ENCODE measurements at places on chromosomes 6 and 20.

GRCh38 chr6:163741743-163742363 lies 327.3 kb downstream of the QKI start:
- no peak for DNase-seq

DNA sequence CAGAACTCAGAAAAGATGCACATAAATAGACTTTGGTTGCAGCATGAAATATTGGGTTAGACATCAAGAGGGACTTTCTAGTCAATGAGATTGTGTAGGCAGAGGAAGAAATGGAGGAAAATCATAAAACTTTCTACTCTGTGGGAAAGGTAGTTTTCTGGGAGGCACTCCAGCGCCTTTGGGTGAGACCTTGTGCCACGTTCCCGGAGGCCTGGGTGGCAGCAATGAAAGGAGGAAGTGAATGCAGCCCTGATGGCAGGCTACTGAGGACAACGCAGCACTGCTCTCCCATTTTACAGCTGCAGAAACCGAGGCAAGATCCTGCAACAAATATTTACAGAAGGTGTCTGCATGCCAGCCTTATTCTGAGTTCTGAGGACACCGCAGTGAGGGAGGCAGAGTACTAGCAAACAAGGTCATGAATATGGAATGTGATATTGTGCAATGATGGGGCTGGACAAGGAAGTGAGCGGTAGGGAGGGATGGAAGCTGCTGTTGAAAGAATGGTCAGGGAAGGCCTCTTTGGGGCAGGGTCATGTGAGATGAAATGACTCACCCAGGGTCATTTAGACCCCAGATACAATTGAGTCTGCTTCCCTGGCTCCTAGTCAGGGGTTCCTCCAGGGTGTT lies 159.1 kb downstream of the TFAP2C start:
- DNase-seq = peak; percentile 35

DNA sequence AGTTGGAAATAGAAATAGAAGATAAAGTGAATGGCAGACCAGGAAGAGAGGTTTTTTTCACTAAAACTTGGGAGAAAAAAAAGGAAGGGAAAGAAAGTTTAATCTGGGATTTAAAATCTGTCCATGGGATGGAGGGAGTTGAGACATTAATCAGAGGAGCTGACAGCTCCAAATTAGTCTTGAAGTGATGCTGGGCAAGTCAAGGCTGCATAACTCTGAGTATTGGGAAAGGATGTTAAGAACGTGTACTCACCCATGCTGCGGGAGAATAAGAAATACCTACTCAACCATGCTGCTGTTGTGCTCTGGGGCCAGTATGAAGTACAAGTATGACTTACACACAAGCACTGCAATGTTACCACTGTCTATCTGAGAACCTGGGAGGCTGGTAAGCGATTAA lies 47.5 kb downstream of the SNRNP48 start:
- no peak for DNase-seq

DNA sequence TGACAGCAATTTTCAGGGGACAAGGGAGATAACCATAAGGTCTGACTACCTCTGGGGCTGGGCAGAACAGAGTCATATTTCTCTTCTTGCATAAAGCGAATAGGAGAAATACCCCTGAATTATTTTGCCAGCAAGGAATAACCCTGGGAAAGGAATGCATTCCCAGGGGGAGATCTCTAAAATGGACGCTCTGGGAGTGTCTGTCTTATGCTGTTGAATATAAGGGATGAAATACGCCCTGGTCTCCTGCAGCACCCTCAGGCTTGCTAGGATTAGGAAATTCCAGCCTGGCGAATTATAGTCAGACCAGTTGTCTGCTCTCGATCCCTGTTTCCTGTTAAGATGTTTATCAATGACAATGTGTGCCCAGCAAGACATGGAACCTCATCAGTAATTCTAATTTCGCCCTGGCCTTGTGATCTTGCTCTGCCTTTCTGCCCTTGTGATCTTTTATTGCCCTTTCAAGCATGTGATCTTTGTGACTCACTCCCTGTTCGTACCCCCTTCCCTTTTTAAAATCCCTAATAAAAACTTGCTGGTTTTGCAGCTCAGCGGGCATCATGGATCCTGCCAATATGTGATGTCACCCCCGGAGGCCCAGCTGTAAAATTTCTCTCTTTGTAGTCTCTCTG lies 221.6 kb upstream of the HS3ST5 start:
- no peak for DNase-seq

DNA sequence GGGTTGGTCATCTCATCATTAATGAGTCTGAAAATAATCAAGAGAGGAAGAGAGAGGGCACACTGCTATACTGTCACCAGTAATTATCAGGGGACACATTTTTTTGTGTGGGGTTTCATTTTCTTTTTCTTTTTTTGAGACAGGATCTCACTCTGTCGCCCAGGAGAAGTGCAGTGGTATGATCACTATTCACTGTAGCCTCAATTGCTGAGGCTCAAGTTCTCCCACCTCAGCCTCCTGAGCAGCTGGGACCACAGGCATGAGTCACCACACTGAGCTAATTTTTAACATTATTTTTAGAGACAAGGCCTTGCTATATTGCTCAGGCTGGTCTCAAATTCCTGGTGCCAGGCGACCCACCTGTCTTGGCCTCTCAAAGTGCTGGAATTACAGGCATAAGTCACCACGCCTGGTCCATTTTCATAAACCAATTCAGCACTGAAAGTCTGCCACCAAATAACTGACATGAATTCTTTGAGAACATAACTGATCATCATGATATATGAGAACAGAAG lies 43.3 kb downstream of the EPHA7 start:
- no peak for DNase-seq

- DNase-seq = no peak
These were observed 17.5 kb downstream of the DNMT3B start for GRCh38 chr20:32779500-32780211.

DNA sequence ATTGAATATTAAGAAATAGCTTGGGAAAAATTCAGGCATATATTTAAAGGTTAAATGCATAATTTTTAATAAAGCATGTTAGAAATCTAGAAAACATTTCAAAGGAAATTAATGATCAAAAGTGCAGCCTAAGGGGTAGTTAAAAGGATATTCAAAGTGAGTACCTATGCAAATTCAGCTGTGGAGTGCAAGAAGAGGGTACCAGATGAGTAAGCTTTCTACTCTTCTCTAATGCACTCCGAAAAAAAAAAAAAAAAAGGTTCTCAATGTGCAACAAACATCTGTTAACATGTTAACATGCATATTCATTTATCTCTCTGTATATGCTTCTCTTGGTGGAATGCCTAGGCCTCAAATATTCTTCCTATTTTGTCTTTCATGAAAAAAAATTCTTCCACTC lies 32.0 kb upstream of the KATNA1 start:
- DNase-seq = no peak

- no peak for DNase-seq
These were observed 216.1 kb upstream of the MYLIP start for GRCh38 chr6:15912505-15913400.

DNA sequence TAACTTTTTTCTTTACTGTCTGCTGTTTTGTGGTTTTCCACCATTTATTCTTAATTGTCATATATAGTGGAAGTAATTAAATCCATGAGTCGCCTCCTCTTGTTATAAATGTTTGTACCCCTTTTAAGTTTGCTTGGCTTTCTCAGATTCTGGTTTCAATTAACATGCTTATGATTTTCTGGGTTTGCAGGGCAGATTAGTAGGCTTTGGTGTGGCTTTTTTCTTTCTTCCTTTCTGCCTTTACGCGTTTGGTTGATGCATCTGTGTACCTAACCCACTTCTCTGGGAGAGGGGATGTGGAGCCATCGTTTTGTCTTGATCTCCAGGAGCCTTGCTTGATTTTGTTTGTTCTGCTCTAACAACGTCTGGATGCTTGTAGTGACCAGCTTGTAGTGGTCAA lies 100.4 kb downstream of the JARID2 start:
- DNase-seq = no peak

GRCh38 chr6:19501737-19502245 lies 335.4 kb upstream of the ID4 start:
- DNase-seq = no peak

- no peak for DNase-seq
These were observed 25.6 kb upstream of the GABRR1 start for GRCh38 chr6:89242574-89243330.

- DNase-seq = peak; percentile 36
These were observed 24.5 kb downstream of the ILRUN start for GRCh38 chr6:34671801-34672656.

GRCh38 chr6:38482466-38482865 lies 157.3 kb downstream of the BTBD9 start:
- no peak for DNase-seq

DNA sequence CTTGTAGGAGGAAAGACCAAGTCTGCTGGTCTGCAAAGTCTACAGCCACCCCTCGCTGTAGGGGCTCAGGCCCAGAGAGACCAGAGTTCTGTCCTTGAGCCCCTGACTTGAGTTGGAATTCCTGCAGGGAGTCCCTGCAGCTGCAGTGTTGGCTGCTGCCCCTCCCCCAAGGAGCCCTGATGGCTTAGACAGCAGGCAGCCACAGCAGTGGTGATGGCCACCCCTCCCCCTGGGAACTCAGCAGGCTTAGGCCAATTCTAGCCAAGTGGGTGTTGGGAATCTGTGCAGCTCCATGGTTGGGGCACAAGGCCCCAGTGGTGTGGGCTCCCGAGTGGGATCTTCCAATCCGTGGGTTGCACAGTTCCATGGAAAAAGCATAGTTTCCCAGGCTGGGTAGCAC lies 345.4 kb downstream of the CD109 start:
- no peak for DNase-seq

- no peak for DNase-seq
These were observed 75.4 kb downstream of the ZNF133 start for GRCh38 chr20:18363708-18364107.

DNA sequence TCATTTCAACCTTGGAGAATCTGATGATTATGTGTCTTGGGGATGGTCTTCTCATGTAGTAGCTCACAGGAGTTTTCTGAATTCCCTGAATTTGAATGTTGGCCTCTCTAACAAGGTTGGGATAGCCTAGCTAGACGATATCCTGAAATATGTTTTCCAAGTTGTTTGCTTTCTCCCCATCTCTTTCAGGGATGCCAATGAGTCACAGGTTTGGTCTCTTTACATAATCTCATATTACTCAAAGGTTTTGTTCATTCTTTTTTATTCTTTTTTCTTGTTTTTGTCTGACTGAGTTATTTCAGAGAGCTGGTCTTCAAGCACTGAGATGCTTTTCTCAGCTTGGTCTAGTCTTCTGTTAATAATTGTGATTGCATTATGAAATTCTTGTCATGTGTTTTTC lies 42.7 kb upstream of the COL9A1 start:
- DNase-seq = no peak

Measured in tibial artery (tissue), 4 donors.